ENCODE measurements at places on chromosomes 7 and 10.

GRCh38 chr10:131207584-131208532 is 103.7 kb downstream of the TCERG1L start:
- no peak for DNase-seq

GRCh38 chr7:150860978-150861295 is 8.6 kb downstream of the AOC1 start:
- no peak for DNase-seq

DNA sequence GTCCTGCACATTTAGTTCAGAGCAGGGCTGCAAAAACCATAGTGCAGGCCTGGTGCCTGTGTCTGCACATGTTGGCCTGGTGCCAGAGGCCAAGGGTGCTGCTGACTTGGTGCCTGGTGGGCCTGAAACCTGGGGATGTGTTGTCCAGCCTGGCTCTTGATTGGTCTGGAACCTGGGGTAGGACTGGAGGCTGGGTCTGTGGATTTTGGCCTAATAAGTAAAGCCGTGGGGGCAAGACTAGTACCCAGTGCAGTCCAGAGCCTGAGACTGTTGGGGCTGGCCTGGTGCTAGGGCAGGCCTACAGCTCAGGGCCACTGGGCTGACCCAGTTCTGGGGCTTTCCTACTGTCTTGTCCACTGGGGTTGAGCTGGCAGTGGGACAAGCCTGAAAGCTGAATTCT is 817.9 kb downstream of the DNAJB9 start:
- DNase-seq = no peak

- DNase-seq = no peak
Measured at GRCh38 chr7:55183897-55184296, 165.1 kb downstream of the EGFR start.

DNA sequence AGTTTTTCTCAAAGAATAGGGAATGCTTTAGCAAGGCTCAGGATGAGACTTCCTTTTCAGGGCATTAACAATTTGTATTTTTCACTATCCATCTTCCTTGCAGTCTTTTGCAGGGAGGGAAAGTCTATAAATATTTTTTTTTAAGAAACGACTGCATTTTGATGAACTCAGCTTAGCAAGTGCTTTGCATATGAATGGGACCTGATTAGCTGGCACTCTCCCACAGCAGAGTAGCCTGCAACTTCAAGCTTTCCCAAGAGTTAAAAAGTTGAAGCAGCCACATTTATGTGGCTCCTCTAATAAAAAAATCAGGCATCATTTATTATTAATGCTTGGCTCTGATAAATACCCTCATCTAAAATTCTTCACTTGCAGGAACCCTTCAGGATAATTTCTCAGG is 134.0 kb downstream of the GRID1 start:
- DNase-seq = no peak

DNA sequence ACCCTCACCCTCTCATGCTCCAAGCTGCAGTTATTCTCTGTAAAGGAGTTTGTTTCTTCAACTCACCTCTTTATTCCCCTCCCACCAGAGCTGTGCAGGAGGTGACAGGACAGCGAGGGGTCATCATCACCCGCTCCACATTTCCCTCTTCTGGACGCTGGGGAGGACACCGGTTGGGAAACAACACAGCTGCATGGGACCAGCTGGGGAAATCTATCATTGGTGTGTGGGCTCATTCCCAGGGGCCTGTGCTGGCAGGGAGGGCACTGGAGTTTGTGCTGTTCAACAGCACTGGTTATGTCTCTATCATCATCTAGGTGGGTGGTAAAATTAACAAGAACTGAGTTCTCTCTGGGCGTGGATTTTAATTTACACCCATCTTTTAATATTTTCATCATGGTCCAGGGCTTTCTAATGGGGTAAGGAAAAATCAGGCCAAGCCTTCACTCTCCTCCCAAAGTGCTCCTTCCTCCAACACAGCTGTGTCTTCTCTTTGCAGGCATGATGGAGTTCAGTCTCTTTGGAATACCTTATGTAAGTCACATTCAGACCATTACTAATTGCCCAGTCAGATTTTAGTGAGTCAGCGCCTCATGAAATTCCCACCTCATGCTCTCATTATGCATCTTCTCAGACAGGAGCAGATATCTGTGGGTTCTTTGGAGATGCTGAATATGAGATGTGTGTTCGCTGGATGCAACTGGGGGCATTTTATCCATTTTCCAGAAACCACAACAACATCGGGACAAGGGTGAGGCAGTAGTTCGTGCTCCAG is 61.6 kb downstream of the PRSS58 start:
- no peak for DNase-seq

DNA sequence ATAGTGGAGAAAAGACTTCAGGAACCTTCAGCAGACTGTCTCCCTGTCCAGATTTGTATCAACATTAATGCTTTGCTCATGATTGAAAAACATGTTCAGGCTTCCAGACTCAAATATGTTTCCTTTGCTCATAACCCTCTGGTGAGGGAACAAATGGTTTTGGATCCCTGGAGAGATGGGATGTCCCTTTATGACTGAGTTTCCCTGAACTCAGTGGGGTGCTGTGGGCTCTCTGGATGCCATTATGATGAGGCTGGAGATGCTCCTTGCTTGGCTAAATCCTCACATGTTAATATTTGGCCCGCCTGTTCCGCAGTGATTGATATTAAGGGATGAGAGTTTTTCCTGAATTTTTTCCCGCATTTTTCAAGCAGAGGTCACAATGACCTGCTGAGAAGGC is 749.4 kb downstream of the SUGCT start:
- DNase-seq = no peak

- DNase-seq = no peak
Measured at GRCh38 chr10:114498413-114499111, 94.3 kb upstream of the AFAP1L2 start.

- DNase-seq = no peak
Measured at GRCh38 chr7:139574618-139575337, 51.3 kb downstream of the CLEC2L start.

GRCh38 chr10:30219971-30220751 is 128.9 kb downstream of the MTPAP start:
- DNase-seq = no peak

DNA sequence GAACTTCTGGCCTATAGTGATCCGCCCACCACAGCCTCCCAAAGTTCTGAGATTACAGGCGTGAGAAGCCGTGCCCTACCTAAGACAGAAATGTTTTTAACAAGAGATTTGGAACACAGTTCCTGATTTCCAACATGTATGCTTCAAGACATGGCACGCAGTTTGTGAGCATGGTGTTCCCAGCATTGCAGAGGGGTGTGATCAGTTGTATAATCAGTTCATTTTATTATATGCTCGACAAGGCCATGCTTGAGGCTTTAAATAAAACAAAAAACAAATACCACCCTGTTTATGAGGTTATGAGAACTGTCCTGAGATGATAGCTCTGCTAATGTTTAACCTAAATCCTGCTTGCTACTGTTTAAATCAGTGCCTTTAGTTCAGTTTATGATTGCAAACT is 60.2 kb downstream of the TASOR2 start:
- no peak for DNase-seq

DNA sequence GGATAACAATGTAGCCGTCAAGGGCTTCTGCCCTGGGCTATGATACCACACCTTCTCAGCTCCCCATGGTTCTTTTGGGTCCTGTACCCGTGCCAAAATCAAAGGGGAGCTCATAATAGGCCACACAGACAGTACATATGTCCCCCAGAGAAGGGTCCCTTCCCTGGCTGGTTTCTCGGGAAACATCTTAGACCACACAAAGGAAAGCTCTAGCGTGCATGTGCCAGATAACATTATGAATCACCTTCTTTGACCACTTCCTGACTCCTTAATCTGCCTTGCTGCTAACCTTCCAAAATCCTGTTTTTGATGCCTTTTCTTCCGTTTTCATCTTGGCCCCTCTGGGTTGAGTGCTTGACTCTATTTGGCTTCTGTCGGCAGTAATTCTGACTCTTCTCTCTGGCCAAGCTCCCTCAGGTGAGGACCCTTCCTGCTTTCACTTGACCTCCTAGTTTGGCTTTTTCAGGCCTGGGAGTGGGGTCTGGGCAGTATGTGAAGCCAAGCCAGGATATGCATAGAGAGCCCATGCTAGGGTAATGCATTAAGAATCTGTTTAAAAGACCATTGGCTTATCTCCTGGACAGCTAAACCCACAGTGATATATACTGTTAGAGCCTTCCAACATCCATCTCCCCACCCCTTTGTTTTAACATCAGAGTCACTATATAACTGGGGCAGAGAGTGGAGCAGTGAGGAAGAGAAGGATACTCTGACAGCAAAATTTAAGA is 84.8 kb downstream of the ANLN start:
- no peak for DNase-seq

- DNase-seq = no peak
Measured at GRCh38 chr10:84185526-84186175, 8.7 kb upstream of the CDHR1 start.

DNA sequence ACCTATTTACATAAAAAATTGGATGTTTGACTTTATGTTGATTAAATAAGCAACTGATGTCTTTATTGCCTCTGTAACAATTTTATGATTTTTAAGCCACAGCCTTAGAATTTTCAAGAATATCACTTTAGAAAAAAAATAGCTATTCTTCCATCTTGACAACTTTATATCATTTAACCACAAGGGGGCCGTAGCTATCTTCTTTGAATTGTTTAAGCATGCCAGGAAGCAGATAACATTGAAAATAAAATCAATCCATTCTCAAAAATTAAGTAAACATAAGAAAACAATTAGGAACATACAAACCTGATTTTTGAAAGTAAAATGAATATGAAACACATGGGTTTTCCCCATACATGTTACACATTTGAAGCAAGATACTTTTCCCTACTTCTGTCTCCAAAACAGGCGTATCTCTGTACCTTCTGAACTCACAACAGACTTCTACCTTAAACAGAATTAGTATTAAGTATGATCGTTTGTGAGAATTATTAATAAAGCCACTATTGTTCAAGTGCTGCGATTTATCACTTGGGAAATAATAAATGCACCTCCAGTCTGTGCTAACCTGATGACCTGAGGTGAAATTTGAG is 209.0 kb downstream of the CACNA2D1 start:
- no peak for DNase-seq
